Left renal pelvis (tissue), 4 donors: ENCODE measurements at places on chromosomes 4 and X. TPM values are rescaled to one million over a fixed set of nuclear protein-coding genes. Genes with fewer than 3 reads are reported as not detected.
A peak's percentile ranks its signal among the peaks of the same experiment; 100 is the strongest.

Gene SPIN2A
- polyA plus RNA-seq = 5.0 TPM

Gene SAP30
- polyA plus RNA-seq = 12.8 TPM

Gene CTAG2
- polyA plus RNA-seq = not detected

Gene ADH7
- not detected for polyA plus RNA-seq

Gene CPLX1
- 2.1 TPM for polyA plus RNA-seq

Gene SSX7
- not detected for polyA plus RNA-seq

Gene PNCK
- 6.3 TPM for polyA plus RNA-seq

Gene PRR32
- not detected for polyA plus RNA-seq

Gene F9
- not detected for polyA plus RNA-seq

Gene TBX22
- polyA plus RNA-seq = 3.9 TPM

Gene MAGEA12
- not detected for polyA plus RNA-seq

Gene GPRIN3
- 6.7 TPM for polyA plus RNA-seq

Gene FHDC1
- 8.1 TPM for polyA plus RNA-seq

Gene EDA
- 7.1 TPM for polyA plus RNA-seq

Gene CT55
- 0.20 TPM for polyA plus RNA-seq

Gene DMRTC1
- polyA plus RNA-seq = 0.70 TPM

Gene SYTL5
- 2.8 TPM for polyA plus RNA-seq

Gene ADH5
- 221 TPM for polyA plus RNA-seq

GRCh38 chrX:39875834-39876628 is 221.7 kb downstream of the BCOR start:
- no peak for DNase-seq

DNA sequence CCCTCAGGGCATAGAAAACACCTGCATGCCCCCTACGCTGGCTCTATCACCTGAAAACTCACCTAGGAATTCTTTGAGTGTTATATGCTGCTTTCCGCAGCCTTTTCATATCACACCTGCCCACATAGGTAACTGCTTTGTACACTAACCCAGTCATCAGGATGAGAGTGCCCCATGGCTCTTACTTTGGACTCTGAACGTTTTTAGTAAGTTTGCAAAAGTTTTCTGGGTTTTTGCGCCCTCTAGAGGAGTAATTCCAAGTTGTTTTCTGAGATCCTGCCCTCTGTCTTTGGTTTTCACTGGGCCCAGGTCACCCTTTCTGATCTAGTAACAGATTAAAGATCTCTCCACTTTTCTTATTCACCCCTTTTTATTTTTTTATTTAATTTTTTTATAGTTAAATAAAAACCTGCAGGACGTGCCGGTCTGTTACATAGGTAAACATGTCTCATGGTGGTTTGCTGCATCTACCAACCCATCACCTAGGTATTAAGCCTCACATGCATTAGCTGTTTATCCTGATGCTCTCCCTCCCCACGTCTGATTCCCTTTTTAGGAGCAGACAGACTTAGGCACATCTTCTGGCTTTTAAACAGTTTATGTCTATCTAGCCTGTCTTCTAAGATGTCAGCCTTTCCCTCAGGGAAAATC is 139.2 kb downstream of the NWD2 start:
- DNase-seq = peak; percentile 39

GRCh38 chrX:105266456-105266855 is 46.0 kb upstream of the TEX13A start:
- DNase-seq = no peak

DNA sequence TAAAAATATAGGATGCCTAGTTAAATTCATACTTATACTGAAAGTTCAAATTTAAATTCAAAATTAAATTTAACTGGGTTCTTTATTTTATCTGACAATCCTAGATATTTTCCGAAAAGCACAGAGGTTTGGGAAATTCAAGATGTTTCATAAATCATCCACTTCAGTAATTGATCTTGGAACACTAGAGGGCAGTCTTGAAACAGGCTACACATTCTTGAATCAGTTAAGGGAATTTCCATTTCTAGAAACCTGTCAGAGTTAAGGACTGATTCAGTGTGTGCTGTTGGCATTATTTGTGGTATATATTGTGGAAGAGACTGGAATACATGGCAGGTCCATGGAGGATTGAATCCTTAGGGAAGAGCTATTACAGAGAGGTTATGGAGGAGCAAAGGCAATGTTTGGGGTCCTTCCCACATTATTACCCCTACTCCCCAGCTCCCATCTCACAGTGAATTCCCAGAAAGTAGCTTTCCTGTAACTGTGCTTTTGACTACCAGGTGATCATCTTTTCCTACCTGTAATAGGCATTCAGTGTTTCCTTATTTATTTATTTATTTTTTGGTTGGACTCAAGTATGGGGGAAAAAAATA is 92.9 kb downstream of the EGF start:
- DNase-seq = no peak

GRCh38 chr4:20302336-20302735 is 50.6 kb downstream of the SLIT2 start:
- no peak for DNase-seq

- no peak for DNase-seq
These were observed 59.7 kb downstream of the FAM184B start for GRCh38 chr4:17721496-17722355.

DNA sequence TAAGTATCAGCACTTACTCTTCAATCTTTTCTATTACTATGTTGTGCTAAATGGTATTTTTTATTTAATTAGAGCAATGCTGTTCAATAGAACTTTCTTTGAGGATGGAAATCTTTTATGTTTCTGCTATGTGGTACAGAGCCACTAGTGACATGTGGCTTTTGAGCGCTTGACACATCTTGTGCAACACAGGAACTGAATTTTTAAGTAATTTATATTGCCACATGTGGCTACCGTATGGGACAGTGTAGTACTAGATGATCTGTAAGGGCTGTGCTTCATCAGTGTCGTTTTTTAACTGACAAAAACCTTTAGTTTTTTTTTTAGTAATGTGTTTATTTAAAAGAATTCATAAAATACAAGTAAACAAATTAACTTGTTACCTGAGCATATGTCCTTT is 22.4 kb downstream of the HPRT1 start:
- DNase-seq = no peak

- DNase-seq = no peak
These were observed 137.9 kb downstream of the PJA1 start for GRCh38 chrX:69027181-69028005.

GRCh38 chr4:61318431-61318830 is 118.3 kb downstream of the ADGRL3 start:
- DNase-seq = no peak

DNA sequence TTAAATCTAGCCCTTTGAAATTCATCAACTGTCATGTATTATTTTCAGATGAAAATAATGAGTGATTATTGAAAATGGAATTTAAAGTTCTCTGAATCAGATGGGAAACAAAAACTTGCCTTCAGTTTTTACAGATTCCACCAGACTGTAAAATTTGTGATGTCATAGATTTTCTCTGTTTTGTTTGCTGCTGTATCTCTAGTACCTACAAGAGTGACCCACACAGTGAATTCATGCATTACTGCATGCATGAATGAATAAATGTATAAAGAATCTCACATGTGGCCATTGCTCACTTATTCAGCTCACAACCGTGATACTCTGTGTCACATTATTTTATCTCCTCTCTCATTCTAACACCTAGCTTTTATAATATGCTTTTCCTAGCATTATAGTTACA is 532.2 kb upstream of the AGA start:
- DNase-seq = no peak

GRCh38 chr4:1821679-1822567 is 28.8 kb downstream of the FGFR3 start:
- DNase-seq = no peak

DNA sequence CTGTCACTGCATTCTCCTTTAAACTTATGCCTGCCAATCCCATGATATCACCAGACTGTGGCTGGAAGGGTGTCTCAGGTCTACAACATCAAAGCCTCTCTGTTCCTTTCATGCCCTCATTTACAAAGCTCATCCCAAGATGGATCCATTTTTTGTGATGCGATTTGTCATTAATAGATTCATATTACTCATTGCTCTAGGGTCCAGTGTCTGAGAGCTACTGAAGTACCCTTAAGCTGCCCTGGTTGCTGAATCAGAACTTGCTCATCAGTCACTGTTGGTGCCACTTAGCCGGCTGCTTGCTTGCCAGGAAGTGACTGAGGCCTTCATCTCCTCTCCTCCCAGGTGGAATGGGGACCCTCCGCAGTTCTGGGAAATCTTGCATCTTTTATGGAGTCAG is 395.5 kb upstream of the BOD1L1 start:
- no peak for DNase-seq

DNA sequence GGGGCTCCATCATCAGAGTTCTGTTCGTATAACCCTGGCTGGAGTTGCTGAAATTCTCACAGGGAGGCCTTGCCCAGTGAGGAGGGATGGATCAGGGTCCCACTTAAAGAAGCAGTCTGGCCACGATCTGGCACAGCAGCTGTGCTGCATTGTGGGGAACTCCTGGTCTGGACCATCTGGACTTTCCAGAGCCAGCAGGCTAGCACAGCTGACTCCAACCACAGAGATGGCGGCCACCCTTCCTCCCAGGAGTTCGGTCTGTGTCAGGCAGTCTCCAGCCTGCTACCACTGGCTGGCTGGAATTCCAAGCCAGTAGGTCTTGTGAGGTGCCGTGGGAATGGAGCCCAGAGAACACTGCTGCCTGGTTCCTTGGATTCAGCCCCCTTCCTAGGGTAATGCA is 62.0 kb downstream of the SLAIN2 start:
- no peak for DNase-seq

- no peak for DNase-seq
These were observed 51.4 kb downstream of the MED28 start for GRCh38 chr4:17665852-17666251.

DNA sequence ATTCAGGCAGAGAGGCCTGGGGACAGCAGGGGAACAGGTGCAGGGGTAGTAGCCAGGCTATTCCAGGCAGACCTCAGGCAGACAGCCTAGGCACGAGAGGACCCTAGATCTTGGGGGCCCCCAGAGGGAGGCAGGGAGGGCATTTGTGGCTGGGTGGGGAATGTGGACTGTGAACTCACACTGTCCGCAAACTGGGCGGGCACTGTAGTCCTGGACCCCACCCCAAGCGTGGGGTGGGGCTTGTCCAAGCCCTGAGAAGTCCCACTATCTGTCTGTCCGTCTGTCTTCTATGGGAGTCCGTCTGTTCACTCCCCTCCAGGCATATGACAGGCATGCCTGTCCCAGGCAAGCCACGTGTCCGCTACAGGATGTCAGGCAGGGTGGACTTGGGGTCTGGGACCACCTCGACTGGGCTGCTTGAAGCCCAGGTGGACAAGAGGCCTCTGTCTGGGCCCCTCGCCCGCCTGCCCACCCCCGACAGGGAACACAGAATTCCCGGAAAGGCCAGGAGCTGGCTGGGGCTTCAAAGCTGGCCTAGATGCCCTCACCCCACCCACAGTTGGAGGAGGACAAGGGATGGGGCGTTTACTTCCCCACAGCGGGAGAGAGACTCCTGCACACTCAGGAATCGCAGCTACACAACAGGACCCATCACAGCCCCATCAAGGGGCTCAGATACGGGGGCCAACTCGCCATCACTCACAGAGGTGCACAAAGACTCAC is at the start of gene SLC38A5:
SLC38A5 (minus strand) TSS at position 151 of the 723 bp plus-strand sequence. CDS start 2,336 bp downstream, outside the sequence.
- DNase-seq = no peak

DNA sequence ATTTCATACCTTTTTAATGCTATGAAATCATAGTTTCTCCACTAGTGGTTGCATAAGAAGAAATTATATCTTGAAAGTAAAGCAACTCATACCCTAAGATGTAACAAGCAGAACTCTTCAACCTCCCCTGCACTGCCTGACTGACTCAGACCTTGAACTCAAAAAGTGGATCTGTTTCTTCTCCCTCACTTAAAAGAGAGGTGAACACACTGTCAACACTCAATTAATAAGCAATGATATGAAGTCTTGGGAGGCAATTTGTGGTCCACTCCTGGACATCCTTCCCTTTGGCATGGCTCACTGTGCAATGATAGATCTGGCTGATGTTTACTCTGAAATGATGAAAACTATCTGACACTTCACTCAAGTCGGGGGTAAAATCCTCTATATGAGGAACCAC is 282.0 kb upstream of the DKK2 start:
- no peak for DNase-seq

DNA sequence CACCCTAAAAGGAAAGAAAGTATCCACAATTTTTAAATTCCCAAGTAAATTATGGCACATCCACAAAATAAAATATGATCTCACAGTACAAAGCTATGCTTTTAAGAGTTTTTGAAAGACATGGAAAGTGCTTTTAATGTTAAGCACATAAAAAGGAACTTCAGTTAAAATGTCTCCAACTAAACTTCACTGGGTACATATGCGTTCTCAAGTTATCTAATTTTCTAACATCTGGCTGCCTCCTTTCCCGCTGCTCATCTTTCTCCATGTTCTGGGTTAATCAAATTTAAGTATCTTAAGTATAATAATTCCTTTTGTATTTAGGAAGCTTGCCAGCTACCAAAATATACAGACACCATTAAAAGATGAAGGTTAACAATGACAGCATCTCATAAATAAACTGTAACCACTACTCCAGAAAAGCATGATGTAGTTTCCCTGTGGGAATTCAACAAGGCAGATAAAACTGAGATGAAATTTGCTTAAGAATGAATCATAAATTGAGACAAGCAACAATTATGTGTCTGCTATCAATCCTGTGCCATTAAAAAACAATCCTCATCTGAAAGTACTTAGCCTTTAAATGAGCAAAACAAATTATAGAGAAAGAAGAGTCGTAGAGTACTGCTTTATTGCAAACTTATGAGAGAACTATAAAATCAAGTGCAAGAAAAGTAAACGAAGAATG is 25.1 kb downstream of the PRSS12 start:
- peak; percentile 30 for DNase-seq

- DNase-seq = no peak
These were observed 27.6 kb upstream of the MBTPS2 start for GRCh38 chrX:21811832-21812231.

DNA sequence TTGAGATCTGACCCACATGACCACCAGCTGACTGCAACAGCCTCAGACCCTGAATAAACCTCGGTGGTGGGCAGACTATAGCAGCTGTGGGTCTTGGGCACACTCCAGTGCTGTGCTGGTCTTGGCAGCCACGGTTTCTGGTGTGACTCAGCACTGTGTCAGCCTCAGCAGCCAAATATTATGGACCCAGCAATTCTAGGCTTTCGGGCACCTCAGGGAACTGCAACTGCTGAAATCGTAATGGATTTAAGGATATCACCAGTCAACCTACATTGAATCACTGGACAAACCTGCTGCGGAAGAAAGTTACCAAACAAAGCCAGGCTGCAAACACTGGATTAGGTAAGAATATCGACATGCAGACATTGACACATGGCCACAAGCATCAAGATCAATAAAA is 10.5 kb upstream of the UBE2NL start:
- DNase-seq = no peak

DNA sequence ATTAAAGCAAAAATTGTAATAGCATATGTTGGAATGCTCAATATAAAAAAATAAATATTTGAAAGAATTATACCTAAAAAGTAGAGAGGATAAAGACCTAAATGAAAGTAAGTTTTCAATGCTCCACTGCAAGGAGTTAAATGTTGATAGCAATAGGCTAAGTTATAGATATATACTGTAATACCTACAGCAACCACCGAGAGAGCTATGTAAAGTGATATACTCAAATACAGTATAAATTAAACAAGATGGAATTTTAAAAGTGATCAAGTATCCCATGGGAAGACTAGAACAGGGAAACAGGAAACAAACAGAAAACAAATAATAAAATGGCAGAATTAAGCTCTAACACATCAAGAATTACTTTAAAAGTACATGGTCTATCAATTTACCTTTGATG is 73.9 kb downstream of the CASP3 start:
- DNase-seq = no peak
